Suprapubic skin (tissue), 4 donors: ENCODE measurements at places on chromosomes 6 and 20. TPM values are rescaled to one million over a fixed set of nuclear protein-coding genes. Genes with fewer than 3 reads are reported as not detected.
A peak's percentile ranks its signal among the peaks of the same experiment; 100 is the strongest.

GRCh38 chr20:4183361-4183760 lies 168.0 kb upstream of the RNF24 start:
- H3K36me3 ChIP-seq, result peaks cover 11% of the 10 kb centered on the region
- no peaks in the 10 kb centered on the region for H3K27me3 ChIP-seq
- no peak for DNase-seq
- no peak overlapping the region for H3K27ac ChIP-seq

ANKEF1 gene
- total RNA-seq, result 5.3 TPM

GRCh38 chr6:13941902-13942301 lies 17.1 kb downstream of the RNF182 start:
- H3K27me3 ChIP-seq, result no peaks in the 10 kb centered on the region
- no peaks in the 10 kb centered on the region for H3K36me3 ChIP-seq
- H3K4me1 ChIP-seq, result no peaks in the 10 kb centered on the region
- no peak overlapping the region for H3K27ac ChIP-seq
- DNase-seq, result no peak
- H3K4me3 ChIP-seq, result no peak overlapping the region

- H3K27me3 ChIP-seq, result no peaks in the 10 kb centered on the region
- H3K27ac ChIP-seq, result no peak overlapping the region
- no peak for DNase-seq
These were observed 771.7 kb upstream of the ADGRB3 start for GRCh38 chr6:67863346-67863745.

DNA sequence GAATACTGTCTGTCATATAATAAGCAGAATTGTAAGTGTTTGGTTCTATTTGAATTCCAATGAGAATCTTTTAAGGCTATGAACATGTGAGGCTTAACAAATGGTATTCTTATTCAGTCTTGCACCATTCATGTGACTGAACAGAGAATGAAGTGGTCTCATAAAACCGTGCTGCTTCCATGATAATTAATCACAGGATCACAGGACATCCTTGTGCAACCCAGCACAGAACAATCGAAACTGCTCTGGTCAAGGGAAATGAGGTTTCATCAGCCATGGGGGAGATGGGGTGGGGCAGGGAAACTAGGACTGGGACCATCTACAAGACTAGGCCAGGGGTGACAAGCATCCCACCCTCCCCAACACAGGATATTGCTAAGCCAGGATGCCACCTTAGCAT lies 6.0 kb downstream of the PPIL6 start:
- H3K4me1 ChIP-seq, result peaks cover 7% of the 10 kb centered on the region
- no peaks in the 10 kb centered on the region for H3K27me3 ChIP-seq
- H3K36me3 ChIP-seq, result no peaks in the 10 kb centered on the region
- H3K27ac ChIP-seq, result no peak overlapping the region
- H3K4me3 ChIP-seq, result no peak overlapping the region

DNA sequence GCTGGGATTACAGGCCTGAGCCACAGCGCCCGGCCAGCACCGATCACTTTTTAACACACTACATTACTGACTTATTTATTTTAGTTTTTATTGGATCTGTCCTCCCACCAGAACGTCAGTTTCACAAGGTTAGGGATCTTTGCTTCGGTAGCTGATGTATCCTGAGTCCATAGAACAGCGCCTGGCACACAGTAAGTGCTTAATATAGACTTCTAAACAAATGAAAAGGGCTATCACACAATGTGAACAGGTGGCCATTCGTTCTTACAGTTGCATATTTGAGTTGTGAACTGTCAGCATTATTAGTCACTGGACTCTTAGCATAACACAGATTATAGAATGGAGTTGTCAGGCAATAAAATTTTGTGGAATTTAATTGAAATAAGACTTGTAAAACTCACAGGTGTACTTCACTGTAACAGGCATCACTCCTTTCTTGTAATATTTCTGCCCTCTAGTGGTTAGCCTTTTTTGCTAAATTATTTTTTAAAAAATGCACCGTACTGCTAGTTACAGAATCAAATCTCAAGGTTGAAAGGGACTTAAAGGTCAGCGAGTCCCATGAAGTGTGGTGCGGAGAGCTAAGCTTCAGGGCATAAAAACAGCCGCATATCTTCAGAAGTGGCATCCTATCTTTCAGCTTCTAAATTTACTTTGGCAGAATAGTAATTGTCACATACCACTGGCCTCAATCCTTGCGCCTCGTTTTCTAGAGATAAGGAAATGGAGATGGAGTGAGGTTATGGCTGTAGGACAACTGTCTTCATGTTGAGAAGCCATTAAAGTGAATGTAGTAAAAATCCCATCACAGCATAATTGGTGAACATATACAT lies 3.4 kb upstream of the TBC1D7 start:
- H3K4me3 ChIP-seq, result no peak overlapping the region
- no peaks in the 10 kb centered on the region for H3K36me3 ChIP-seq

GRCh38 chr20:62891111-62891510 lies 29.5 kb upstream of the TCFL5 start:
- no peak overlapping the region for H3K27ac ChIP-seq
- no peak for DNase-seq
- H3K36me3 ChIP-seq, result peaks cover 86% of the 10 kb centered on the region
- H3K4me1 ChIP-seq, result peaks cover 5% of the 10 kb centered on the region
- H3K4me3 ChIP-seq, result no peak overlapping the region

DNA sequence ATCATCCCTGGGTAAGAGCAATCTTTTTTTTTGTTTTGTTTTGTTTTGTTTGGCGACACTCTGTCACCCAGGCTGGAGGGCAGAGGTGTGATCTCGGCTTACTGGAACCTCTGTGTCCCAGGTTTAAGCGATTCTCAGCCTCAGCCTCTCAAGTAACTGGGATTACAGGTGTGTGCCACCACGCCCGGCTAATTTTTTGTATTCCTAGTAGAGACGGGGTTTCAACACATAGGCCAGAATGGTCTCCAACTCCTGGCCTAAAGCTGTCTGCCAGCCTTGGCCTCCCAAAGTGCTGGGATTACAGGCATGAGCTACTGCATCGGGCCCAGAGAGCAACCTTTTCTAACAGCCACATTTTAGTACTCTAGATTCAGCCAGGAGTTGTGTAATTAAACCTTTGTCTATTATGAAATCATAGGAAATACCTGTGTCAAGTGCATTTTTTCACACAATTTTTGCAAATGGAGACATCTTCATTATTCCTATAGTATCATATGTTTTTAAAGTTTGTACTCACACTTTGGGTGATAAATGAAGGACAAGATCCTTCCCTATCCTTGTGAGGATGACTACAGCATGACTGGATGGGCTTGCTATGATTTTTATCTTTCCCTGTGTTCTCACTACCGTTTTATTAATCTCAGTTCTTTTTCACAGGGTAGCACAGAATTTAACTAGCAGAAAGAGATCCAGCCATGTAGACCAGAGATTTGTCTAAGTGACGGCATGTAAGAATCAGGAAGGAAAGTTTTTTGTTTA lies 82.6 kb downstream of the OR2B2 start:
- H3K27me3 ChIP-seq, result peaks cover 6% of the 10 kb centered on the region
- H3K4me1 ChIP-seq, result peaks cover 15% of the 10 kb centered on the region
- H3K27ac ChIP-seq, result no peak overlapping the region
- DNase-seq, result no peak
- no peaks in the 10 kb centered on the region for H3K36me3 ChIP-seq

GRCh38 chr6:85660181-85660611 lies 17.5 kb upstream of the SYNCRIP start:
- H3K27me3 ChIP-seq, result no peaks in the 10 kb centered on the region
- DNase-seq, result no peak
- H3K4me3 ChIP-seq, result no peak overlapping the region
- no peak overlapping the region for H3K27ac ChIP-seq
- H3K36me3 ChIP-seq, result peaks cover 3% of the 10 kb centered on the region

DNA sequence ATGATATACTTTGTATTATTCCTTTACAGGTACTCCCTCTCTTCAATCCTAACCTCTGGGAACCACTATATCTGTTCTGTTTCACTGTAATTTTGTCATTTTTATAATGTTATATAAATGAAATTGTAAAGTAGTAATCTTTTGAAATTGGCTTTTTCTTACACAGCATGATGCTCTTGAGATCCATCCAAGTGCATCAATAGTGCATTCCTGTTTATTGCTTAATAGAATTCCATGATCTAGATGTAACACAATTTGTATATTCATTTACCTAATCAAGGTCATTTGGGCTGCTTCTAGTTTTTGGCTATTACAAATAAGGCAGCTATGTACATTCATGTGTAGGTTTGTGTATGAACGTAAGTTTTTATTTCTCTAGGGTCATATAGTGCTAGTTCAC lies 174.6 kb downstream of the KHDC1L start:
- DNase-seq, result no peak
- no peaks in the 10 kb centered on the region for H3K36me3 ChIP-seq
- no peaks in the 10 kb centered on the region for H3K4me1 ChIP-seq
- H3K4me3 ChIP-seq, result no peak overlapping the region

DNA sequence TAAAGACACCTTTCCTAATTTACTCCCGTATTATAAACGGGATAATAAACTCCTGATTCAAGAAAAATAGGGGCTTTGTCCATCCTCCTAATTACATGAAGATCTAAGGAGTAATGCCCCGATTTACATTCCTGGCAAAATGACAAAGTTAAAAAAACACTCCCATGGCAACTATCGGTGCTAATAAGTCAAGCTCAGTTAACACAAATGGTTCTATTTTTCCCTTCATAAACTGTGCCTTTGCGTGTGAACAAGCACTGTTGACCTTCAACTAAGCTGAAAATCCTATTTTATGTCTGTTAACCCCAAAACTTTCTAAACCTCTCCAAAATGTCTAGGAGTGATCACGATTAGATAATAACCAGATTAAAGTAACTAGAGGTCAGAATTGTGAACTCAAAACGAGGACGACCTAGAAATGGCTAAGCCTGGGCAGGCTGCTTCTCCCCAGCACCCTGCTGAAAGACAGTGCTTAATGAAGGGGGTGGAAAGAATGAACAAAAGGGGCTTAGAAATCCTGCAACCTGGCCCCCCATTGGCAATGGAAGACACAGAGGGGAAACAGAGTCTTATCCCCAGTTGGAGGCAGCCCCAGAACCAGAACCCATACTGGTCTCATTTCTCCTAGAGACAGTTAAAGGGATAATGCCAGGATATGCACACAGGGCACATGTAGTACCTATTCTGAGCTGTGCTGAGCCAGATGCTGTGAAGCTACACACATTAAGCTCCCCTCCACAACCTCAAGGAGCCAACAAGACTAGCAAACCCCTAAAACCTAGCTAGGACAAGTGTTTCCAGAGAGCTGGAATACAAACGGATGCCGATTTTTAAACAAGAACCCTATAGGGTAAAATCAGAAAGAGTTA lies 23.0 kb downstream of the SLC23A2 start:
- no peaks in the 10 kb centered on the region for H3K36me3 ChIP-seq
- no peak overlapping the region for H3K27ac ChIP-seq
- H3K27me3 ChIP-seq, result no peaks in the 10 kb centered on the region

MYLIP gene
- total RNA-seq, result 53.0 TPM

DNA sequence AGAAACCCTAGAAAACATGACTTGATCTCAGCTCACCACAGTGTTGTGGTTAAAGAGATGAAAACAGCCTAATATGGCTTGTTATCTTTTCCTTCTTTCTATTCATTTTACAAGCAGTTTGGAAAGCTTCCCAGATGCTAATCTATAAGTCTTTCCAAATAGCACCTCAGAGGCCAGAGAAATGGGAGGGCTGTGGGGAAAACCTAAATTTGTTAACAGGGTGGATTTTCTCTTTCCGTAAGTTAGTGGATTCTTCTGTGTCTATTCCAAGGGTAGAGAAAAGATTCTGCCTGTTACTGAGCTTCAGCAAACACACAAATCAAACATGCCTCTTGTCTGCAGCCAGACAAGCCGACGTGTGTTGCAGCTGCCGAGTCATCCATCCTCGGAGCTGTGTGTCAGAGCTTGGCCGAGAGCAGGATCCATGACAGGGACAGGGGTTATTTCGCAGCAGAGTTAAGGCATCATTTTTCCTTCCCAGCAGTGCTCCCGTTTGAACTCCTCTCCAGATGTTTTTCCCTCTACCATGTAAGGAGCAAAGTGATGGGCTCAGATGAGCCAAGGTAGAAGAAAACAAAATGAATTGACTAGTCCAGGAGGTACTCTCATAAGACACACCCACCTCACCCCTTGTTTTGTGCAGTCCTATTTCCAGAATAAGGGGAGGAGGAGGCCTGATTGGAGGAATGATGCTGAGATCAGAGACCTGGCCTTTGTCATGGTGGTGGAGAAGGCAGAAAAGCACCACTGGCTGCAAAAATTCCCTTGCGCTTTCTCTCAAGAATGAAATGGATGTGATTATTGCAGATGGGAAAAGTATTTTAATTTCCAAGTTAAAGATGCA lies 560.0 kb downstream of the C6orf118 start:
- H3K4me1 ChIP-seq, result peaks cover 5% of the 10 kb centered on the region
- no peaks in the 10 kb centered on the region for H3K36me3 ChIP-seq
- H3K27me3 ChIP-seq, result no peaks in the 10 kb centered on the region
- no peak overlapping the region for H3K4me3 ChIP-seq
- no peak overlapping the region for H3K27ac ChIP-seq

DNA sequence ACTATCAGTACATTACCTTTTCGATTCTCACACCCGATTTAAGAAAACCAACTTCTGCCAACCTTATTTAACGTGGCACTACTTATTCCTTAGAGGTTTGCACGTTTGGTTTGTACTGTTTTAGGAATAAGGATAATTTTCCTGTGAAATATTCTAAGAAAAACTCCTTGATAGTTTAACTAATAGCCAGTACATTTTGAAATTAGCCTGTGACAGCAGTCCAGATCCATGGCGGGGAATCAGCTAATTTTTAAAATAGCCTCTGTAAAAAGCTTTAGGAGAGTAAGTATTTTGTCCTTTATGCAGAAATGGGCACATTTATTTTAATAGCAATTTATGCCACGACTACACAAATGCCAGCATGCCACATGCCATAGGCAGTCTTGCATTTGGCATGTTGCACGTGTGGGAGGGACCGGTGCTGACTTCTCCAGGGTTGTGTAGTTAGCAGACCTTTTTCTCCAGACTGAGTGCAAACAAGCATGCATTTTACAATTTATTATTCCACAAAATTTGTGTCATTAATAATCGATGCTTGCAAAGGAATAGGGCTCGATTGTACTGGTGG lies 6.2 kb downstream of the FOXC1 start:
- no peaks in the 10 kb centered on the region for H3K36me3 ChIP-seq
- H3K27me3 ChIP-seq, result peaks cover 84% of the 10 kb centered on the region
- no peak for DNase-seq
- H3K4me3 ChIP-seq, result peak overlapping the region; percentile 71
- H3K27ac ChIP-seq, result no peak overlapping the region

DNA sequence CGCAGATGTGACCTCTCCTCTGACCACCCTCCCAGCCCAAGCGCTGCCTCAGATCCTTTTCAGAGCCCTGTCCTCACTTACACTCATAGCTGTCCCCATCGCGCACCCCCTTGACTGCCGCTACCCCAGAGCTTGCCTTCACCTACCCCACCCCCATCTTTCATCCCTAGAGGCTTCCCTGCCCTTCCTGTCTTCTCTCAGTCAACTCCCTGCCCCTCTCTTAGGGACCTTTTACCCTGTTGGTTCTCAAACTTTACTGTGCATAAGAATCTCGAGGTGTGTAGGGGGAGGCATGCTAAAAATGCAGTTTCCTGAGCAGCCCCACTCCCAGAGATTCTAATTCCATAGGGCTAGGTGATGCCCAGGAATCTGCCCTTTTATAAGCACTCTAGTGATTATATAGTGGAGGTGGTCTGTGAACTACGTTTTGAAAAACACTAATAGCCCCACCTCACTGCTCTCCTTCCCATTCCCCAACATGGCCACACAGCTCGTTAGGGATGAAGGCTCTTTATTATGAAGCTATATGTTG lies 725 bp downstream of the TM9SF4 start:
- peaks cover 39% of the 10 kb centered on the region for H3K4me1 ChIP-seq
- no peaks in the 10 kb centered on the region for H3K36me3 ChIP-seq
- peak; percentile 68 for DNase-seq
- peak overlapping the region; percentile 98 for H3K4me3 ChIP-seq
- no peaks in the 10 kb centered on the region for H3K27me3 ChIP-seq
